ENCODE measurements at places on chromosomes 11 and 22. TPM values are rescaled to one million over a fixed set of nuclear protein-coding genes. Genes with fewer than 3 reads are reported as not detected.
A peak's percentile ranks its signal among the peaks of the same experiment; 100 is the strongest.

DNA sequence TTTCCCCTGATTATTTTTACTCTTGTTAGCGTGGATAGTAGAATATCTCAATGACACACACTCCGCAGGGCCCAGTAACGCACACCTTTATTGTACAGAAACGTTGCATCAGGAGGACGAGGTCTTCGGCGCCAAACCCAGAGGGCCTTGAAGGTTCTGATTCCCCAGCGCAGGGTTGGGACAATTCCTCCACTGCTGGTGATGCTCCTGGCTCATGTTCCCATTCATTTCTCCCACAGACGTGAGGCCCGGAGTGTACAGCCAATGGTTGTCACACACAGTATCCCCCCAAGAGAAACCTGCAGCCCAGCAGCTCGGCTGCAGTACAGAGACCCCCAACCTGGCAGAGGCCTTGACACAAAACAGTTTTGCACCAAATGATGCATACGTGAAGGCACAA is 6.1 kb upstream of the ANO1 start:
- DNase-seq = no peak

- DNase-seq = peak; percentile 90
These were observed 42.1 kb upstream of the ISX start for GRCh38 chr22:35023692-35024363.

DNA sequence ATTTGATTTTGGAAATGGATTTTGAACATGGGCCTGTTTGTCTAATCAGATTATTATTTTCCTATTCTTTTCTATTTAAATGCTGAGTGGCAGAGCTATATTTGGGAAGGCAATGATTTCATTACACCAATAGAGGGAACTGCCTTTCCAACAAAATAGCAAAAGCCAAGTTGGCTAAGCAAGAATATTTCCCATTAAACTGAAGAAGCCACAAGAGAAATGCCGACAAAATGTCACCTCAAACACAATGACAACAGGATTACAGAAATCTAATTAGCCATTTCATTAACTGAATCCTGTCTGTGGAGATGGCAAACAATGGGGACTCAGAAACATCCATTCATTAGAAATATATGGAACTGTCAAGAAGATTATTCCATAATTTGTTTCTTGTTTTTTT is 1593.1 kb upstream of the RAG2 start:
- DNase-seq = no peak

DNA sequence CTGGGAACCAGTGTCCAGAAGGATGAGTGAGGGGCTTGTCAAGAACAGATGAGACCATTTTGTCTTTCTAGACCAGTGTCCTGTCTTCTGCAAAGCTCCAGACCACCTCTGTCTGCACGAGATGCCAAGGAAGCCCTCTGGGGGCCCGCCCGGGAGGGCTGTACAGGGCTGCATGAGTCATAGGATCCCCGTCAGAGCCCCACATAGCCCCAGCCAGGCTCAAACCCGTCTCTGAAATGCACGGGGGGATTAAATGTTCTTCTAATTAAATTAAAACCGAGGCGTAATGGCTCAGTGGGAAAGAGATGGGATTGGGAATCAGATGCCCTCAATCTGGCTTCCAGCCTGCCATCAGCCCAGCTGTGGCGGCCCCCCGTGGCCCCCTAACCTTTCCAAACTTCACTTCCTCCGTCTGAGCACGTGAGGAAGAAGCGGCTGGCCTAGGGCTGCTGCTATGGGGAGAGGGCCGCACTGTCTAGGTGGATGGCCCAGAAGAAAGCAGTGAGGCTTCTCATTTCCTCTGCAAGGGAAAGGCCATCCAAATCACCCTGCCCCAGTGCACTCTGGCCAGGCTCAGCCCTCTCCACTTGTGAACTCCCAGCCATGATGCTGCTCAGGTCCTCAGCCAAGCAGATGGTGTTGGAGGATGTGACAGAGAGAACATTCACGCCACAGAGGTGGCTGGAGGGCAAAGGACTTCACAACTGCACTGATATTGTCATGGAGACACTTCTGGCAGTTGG is 32.8 kb downstream of the KCNQ1OT1 start:
- no peak for DNase-seq

- DNase-seq = no peak
These were observed 23.2 kb upstream of the UBASH3B start for GRCh38 chr11:122632181-122632824.

DNA sequence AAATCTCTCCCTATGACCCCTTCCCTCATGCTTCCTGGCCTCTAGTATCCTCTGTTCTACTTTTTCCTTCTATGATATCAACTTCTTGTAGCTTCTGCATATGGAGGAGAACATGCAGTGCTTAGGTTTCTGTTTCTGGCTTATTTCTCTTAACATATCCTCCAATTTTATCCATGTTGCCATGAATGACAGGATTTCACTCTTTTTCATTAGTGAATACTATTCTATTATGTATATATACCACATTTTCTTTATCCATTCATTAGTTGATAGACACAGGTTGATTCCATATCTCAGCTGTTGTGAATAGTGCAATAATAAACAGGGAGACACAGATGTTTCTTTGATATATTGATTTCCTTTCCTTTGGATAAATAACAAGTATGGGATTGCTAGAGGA is 123.3 kb upstream of the SESN3 start:
- no peak for DNase-seq

- no peak for DNase-seq
These were observed 108.8 kb downstream of the TENM4 start for GRCh38 chr11:79332017-79332416.

The P2RX3 gene
- not detected for total RNA-seq

The CD248 gene
- not detected for total RNA-seq
